Hematopoietic multipotent progenitor cell treated with erythropoietin and hydrocortisone succinate and interleukin-3 and kit ligand, for 8 days (in vitro differentiated cells): ENCODE measurements at places on chromosomes 2 and 18.

DNA sequence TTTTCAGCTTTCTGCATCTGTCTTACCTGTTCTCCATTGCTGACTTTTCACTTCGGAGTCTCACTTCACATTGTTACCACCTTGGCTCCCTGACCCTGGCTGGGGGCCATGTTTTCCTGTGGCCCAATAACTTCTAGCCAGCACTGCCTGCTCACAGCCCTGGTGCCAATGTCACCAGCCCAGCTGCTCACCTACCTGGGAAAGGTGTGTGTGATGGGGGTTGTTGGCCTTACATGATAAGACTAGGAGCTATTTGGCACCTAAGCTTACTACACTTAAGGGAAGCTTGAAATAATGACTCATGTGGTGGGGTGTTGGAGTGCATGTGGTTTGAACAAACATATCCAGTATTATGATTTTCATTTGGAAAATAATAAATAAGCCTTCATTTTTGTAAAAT lies 37.5 kb upstream of the PGAP1 start:
- DNase-seq = no peak

- no peak for DNase-seq
These were observed 636.9 kb downstream of the LRP1B start for GRCh38 chr2:141493936-141494335.

DNA sequence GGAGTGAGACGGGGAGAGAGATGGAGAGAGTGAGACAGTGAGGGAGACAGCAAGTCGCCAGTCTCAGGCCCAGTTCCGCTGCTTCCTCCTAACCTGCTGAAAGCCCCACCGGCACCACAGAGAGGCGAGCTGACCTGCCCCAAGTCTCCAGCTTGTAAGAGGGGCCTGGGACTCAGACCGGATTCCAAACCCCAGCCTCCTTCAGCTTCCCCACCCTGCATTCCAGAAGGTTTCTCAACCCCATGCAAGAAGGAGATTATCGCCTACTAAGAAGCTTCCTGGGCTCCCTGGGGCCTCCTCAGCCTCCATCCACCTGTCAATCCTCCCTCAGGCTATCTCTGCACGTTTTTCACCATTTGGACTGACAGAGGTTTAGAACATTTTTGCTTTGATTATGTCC lies 173.1 kb upstream of the RAB6C start:
- no peak for DNase-seq

GRCh38 chr2:140929849-140930248 lies 1201.0 kb downstream of the LRP1B start:
- no peak for DNase-seq

GRCh38 chr2:239303711-239304532 lies 96.9 kb downstream of the HDAC4 start:
- DNase-seq = no peak

GRCh38 chr18:44474591-44474990 lies 206.1 kb upstream of the SETBP1 start:
- DNase-seq = no peak

GRCh38 chr2:101386599-101387150 lies 628 bp downstream of the CREG2 start:
- DNase-seq = no peak

DNA sequence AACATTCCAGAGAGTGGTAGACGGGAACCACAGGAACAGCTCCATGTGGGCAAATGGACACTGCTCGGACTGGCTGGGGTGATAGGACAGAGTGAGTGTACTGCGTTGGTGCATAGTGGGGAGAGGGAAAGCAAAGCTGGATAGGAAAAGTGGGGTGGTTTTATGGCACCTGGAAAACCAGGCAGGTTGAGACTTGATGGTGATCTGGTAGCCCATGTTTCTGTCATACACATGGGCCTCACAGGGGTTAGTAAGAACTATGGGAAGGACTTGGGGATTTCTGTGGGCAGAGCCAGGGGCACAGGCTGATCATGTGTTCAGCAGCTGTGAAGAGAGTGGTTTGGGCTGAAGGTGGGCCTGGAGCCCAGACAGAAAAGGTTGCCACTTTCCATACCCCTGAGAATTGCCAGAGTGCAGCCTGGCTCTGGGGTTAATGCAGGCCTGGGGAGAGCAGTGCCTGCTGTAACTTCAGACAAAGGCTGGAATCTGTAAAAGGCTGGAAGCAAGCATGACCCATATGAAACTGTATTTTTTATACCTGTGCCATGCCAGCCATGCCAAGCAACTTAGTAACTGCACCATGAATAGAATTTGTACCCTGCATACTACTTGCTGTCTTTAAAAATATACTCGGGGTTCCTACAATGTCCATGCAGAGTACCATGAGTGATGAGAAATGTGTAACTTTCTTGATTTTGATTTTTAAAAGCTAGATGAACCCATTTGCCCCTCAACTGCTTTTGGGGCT lies 41.9 kb downstream of the RPIA start:
- no peak for DNase-seq

DNA sequence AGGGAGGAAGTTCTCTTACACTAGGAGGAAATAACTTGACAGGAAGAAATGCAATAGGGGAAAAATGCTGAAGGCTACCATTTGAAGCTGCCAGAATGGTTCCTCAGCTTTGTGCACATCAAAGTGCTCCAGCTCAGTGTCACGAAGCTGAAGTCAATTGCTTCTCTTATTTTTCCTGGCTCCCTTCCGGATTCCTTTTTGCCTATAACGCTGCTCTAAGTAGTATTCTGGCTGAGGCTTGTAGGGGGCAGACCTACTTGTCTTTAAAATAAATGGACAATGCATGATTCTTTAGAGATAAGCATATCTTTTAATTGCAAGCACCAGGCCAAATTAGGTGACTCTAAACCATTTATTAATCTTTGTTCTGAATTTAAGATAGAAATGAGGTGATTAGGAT lies 60.3 kb upstream of the SCN1A start:
- DNase-seq = no peak

DNA sequence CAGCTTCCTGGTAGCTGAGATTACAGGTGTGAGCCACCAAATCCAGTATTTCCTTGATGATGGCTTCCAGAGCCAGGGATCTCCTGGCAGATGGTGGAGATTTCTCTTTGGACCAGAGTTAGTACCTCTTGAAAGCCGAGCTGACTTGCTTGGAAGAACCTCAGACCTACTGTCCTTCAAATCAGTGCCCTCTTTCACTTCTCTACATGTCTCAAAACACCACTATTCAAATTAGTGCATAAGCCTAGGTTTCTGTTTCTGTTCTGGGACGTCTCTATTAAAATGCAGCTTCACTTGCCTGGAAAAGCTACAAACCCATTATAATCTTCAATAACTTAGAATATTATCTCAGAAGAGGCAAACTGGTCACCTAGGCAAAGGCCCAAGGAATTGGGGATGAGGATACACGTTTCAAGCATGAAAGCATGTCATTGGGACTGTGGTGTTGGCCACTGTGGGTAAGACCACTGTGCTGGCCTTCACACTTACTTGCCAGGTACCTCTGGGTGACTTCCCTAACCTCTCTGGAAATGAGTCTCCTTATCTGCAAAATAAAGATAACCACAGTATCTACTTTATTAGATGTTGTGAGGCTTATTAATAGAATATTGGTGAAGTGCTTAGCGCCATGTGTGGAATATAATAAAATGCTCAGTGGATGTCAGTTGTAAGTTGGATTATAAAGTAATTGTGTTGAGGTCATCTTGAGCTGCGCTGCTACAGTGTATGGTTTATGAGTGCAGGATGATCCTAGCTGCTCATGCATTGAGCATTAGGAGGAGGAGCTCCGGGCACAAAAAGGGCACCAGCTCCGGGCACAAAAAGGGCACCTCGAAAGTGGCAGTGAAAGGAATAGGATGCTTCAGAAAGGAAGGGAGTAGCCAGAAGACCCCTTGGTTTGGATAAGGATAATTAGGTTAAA lies 84.5 kb downstream of the DOCK10 start:
- DNase-seq = no peak

GRCh38 chr2:162258686-162259085 lies 15.4 kb upstream of the FAP start:
- no peak for DNase-seq

- DNase-seq = peak; percentile 60
These were observed 9.3 kb upstream of the NPC1 start for GRCh38 chr18:23595591-23595990.

DNA sequence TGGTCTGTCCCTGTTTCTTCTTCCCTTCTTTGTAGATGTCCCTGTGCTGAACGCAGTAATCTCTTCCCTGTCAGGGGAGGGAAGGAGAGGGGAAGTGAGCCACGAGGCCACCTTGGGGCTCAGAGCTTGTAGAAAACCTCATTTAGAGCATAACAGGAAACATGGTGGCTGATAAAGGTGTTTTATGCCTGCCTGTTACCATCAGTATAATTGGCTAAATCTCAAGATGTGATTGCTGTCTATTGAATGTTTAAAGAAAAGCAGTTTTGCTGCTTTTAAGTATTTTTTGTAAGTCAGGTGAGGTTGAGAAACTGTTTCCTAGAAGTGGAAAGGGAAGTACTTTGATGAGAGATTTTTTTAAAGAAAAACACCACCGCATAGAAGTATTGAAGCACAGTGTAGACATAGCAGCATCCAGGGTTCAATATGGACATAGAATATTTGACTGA lies 59.7 kb upstream of the PDK1 start:
- no peak for DNase-seq

GRCh38 chr2:149036507-149037293 lies 1.8 kb upstream of the LYPD6B start:
- no peak for DNase-seq

- peak; percentile 57 for DNase-seq
These were observed 326.5 kb upstream of the SLC39A10 start for GRCh38 chr2:195330513-195330956.

DNA sequence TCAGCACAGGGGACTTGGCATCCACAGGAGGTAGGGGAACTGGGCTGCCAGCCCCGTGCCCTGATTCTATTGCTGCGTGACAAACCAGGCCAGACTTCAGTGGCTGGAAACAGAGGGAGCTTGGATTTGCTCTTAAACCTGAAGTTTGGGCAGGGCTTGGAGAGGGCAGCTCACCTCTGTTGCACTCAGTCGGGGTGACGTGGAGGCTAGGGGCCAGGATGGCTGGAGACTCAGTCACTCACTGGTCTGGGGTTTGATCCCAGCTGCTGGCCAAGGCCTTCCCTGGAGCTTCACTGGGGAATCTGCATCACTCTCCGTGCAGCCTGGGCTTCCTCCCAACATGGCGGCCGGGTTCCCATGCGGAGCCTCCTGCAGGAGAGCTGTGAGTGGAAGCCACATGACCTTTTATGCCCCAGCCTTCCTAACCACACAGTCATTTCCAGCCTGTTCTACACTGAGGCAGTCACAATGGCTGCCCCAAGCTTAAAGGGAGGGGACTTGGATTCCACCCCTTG lies 175.2 kb upstream of the HDAC4 start:
- DNase-seq = no peak

GRCh38 chr2:60507211-60507965 lies 46.1 kb downstream of the BCL11A start:
- DNase-seq = no peak

- DNase-seq = peak; percentile 33
These were observed 199.8 kb downstream of the CLIP4 start for GRCh38 chr2:29314816-29315571.

DNA sequence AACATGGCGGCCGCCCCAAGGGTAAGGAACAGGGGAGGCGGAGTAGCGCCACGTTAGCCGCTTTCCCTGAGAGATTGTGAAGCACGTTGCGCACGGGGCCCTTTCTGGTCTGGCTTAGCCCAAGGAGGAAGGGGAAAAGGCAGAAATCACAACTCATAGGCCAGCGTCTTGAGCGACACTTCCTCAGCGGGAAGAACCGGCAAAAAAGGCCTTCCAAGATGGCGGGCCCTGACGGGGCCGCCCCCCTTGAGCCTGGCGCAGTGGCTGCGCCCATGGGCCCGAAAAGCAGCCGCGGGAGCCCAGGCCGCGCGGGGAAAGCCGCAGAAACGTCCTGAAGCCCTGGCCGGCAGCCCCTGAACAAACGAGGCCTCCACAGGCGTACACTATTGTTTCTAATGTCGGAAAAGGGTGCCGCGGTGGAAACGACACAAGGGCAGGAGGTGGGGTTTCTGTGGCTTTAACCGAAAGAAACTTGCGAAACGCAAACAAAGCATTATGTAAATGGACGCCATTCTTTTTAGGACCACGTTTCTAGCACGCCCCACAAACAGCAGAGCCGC lies 919 bp upstream of the PCBP1 start:
- peak; percentile 81 for DNase-seq

- DNase-seq = no peak
These were observed 52.0 kb downstream of the TNP1 start for GRCh38 chr2:216807857-216808272.
